ENCODE measurements at places on chromosomes 4 and X. TPM values are rescaled to one million over a fixed set of nuclear protein-coding genes. Genes with fewer than 3 reads are reported as not detected.

GRCh38 chr4:24174602-24175001 lies 284.8 kb upstream of the PPARGC1A start:
- DNase-seq = no peak

DNA sequence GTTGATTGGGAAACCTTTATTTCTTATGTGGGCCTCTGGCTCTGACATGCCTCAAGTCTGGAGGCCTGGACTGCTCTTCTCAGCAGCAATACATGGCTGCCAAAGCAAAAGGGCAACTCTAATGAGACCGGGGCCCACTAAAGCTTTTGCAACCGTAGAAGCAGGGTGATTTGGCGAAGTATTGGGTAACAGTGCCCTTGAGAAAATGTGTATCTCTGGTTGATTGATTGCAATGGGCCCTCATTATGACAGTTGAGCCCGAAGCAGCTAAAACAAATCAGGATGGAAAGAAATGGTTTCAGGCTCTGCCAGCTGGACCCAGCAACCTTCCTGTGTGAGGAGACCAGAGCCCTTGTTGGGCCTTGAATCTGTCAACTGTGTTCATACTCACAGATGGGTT lies 73.4 kb downstream of the CLCN4 start:
- no peak for DNase-seq

- DNase-seq = no peak
Measured at GRCh38 chr4:106291678-106292077, 24.3 kb downstream of the TBCK start.

- no peak for DNase-seq
Measured at GRCh38 chr4:38957893-38958292, 74.3 kb downstream of the TMEM156 start.

DNA sequence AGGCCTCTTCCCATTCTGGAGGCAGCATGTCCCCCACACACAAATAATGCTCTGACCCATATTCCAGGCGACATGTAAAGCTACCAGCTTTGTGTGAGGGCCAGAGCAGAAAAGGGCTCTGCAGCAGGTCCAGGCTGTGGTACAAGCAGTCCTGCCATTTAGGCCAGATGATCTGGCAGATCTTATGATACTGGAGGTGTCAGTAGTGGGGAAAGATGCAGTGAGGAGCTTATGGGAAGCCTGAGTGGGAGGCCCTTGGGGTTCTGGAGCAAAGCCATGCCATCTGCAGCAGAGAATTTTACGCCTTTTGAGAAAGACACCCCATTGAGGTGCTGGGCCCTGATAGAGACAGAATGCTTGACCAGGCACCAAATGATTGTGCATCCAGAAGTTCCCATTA lies 7.7 kb downstream of the SYN1 start:
- no peak for DNase-seq

NAP1L3 gene
- total RNA-seq = 37.2 TPM

All from testis (tissue), 5 donors.